ENCODE measurements at places on chromosomes 2 and 18.

- no peak for DNase-seq
These were observed 826 bp downstream of the KCNE4 start for GRCh38 chr2:223052548-223053483.

GRCh38 chr2:112683550-112684414 is 37.0 kb upstream of the NT5DC4 start:
- no peak for DNase-seq

- DNase-seq: no peak
These were observed 130.7 kb downstream of the MREG start for GRCh38 chr2:215882689-215883088.

DNA sequence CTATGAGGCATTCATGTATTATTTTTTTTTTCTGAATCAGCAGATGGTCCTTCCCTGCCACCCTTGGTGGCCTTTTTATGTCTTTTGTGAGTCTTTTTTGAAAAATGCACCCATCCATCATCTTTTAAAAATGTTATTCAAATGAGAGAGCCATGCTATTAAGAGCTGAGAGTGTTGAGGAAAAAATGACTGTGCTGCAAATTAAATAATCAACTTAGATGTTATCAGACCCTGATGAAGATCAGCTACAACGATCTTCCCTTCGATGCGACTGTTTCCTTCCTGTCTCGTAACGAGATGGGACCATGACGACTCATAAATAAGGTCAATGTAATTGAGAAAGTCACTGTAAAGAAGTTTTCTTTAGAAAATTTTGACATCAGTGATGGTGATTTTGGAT is 44.4 kb downstream of the TRIB2 start:
- DNase-seq: no peak

- no peak for DNase-seq
These were observed 50.7 kb downstream of the RMDN2 start for GRCh38 chr2:37975808-37976207.

DNA sequence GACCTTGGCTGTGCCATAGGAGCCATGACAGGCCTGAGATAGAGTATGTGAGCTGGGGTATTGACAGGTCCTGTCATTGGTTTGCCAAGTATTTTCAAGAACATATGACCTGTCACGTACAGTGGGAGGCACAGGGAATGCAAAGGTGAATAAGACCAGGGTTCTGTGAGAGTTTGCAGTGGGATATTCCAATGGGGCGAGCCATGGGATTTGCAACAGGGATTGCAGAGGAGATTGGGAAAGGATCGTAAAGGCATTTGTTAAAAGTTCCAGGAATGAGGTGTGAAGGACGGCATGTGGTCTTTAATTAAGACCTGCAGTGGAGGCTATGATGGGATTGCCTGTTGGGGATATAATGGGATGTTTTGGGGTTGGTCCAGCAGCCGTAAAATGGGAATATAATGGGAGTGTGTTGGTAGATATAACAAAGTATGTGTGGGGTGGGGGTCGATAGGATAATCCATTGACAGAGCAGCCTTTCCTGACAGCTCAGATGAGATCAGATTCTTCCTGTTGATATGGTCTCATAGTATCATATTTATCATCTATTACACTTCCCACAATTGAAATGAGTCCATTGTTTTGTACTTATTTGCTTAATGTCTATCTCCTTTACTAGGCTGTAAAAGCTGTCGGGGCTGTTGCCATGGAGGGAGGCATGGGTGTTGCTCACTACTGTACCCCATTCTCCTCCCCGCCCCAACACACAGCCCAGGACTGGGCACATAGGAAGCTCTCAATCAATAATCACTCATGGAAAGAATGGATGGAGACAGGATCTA is 38.1 kb downstream of the PKDCC start:
- no peak for DNase-seq

GRCh38 chr2:118834440-118834810 is 13.0 kb downstream of the EN1 start:
- DNase-seq: no peak

- DNase-seq: no peak
These were observed 37.2 kb upstream of the SLC35G4 start for GRCh38 chr18:11572201-11572600.

- no peak for DNase-seq
These were observed 11.1 kb upstream of the GORASP2 start for GRCh38 chr2:170917957-170918356.

- no peak for DNase-seq
These were observed 40.3 kb downstream of the SESTD1 start for GRCh38 chr2:179224361-179224760.

- DNase-seq: no peak
These were observed 73.6 kb downstream of the DDX1 start for GRCh38 chr2:15665067-15665942.

- DNase-seq: no peak
These were observed 103.0 kb downstream of the AP1S3 start for GRCh38 chr2:223734346-223734745.

DNA sequence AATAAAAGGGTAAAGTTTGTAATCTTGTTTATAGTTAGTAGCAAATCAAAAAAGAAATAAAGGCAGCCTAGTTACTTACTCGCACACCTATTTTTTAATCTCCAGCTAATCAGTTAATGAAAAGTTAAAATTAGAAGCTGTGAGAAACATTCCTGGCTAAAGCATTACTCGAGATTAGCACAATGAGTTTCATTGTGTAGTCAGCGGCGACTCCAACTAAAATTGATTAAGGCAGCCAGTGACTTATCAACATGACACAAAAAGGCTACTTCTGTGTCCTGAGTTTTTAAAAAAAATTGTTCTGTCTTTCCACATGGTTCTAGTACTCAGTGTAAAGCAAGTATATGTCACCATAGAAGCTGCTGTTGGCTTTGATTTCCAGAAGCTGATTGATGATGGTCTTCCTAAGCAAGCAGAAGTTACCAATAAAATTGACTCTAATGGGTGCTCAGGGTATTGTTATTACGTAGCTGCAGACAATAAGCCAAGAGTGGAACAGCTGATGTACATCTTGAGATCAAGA is 159.2 kb downstream of the CPS1 start:
- no peak for DNase-seq

DNA sequence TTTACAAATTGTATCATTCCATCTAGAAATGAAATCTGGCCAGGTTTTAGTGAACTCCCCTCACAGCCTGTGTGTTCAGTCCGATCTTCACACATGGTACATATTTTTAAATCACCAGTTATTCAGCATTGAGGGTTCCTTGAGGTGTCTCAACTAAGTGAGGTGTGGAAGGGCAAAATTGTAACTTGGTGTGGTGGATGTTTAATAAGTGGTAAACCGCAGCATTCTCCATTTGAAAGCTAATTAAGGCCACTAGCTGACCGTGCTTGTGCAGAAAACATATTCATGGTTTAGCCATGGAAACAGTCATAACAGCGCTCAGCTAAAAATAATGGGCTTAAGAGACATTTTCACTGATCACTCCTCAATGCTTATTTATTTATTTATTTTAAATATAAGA is 786.2 kb upstream of the FANCL start:
- no peak for DNase-seq

- no peak for DNase-seq
These were observed 2.4 kb downstream of the TGOLN2 start for GRCh38 chr2:85325466-85325811.

- no peak for DNase-seq
These were observed 93.0 kb upstream of the ATL2 start for GRCh38 chr2:38470115-38470514.

DNA sequence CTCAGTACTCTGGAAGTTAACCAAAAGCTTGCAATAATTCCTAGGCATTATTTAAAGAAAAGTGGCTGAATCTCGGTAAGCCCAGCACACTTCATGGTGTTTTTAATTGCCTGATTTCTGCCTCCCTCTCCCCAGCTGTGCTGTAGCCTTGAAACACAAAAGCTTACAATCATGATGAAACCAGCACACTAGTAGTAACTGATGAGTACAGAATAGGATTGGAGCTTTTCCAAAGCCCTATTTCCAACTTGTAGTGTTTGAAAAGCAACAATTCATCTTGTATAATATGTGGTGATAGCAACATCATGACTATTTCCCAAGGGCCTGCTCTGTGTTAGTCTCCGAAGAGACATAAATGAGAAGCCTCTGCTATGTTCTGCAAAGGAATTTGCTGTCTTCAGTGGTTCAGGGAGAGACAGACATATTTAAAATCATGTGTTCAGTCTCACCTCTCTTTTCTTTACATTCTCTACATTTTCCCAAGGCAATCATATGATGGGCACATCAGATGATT is 1015.0 kb downstream of the BCL11A start:
- DNase-seq: no peak

DNA sequence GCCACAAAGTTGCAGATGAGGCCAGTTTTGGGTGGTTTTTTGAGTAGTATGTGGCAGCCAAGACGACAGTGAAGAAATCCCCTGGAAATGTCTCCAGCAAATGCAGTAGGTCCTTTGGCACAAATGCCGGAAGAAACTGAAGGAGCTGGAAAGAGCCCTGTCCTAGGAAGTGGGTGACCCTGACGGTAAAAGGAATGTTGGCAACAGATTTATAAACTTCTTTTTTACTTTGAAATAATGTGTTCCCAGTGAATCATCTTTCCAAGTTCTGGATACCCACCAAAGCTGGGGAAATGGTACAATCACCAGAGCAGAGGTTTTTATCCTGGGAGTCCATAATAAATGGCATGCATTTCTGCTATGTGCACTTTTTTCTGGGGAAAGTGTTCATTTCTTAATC is 112.9 kb downstream of the CSRNP3 start:
- no peak for DNase-seq

DNA sequence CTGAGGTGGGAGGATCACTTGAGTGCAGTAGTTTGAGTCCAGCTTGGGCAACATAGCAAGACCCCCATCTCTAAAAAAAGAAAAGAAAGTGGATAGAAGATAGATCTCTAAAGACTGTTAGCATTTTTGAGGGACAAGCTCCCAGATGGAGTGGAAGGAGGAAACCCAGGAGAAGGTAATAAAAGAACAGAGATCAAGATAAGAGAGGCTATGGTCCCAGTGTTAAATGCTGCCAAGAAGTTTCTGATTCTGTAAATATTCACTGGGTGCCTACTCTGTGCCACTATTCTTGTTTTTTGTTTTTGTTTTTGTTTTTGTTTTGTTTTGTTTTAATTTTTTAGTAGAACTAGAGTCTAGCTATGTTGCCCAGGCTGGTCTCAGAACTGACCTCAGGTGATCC is 26.2 kb downstream of the FZD5 start:
- no peak for DNase-seq

- no peak for DNase-seq
These were observed 31.7 kb downstream of the SAP130 start for GRCh38 chr2:127996160-127996559.

DNA sequence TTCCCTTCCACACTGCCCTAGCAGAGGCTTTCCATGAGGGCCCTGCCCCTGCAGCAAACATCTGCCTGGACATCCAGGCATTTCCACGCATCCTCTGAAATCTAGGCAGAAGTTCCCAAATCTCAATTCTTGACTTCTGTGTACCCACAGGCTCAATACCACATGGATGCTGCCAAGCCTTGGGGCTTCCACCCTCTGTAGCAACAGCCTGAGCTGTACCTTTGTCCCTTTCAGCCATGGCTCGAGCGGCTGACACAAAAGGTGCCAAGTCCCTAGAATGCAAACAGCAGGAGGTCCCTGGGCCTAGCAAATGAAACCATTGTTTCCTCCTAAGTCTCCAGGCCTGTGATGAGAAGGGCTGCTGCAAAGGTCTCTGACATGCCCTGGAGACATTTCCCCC is 744.5 kb upstream of the LINC00305 start:
- DNase-seq: no peak

DNA sequence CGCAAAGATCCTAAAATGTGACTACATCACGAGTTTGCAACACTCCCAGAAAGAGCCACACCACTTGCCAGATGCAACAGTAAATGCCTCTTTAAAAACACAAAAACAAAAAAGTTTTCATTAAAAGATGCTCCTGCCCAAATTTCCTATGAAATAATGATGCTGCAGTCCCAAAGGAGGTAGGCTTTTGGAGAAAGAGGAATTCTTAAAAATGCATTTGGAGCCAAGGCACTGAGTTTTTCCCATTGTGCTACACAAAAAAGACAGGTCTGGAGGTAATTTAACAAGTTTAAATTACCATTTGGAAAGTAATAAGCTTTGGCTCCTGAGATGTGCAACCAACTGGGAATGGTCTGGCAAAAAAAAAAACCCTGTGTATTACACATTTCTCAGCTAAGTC is 145.0 kb downstream of the PID1 start:
- DNase-seq: no peak

DNA sequence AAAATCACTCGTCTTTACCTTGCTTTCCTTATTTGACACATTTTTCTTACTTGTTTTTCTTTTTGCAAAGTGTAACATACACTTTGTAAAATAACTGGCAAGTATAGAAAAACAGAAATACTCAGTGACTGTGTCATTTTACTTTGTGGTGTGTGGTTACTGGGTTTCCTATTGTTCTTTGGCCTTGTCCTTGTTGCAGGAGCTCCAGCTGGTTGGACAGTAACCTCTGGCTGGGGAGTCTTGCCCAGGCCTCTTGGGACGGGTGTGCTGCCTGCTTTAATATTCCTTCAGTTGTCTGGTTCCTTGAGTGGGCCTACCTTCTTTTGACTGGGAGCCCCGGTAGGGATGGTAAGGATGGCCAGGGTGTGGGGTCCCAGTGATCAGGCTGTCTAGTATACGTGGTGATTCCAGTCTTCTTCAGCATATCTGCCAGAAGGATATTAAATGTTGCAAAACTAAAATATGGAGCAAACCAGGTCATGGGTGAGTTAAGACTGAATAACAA is 53.8 kb downstream of the RNF144A start:
- DNase-seq: no peak

DNA sequence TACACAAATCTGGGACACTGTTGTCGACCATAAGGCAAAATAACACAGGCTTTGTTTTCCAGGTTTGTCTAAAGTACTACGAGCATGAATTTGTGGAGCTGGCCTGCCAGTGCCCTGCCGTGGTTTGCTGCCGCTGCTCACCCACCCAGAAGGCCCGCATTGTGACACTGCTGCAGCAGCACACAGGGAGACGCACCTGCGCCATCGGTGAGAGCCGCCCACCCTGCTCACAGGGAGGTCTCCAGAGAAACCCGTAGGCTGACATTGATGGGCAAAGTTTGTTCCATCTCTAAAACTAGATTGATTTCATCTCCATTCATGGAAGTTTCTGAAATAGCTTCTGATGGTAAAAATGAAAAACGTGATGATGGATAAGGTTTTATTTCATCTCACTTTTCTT is 50.4 kb upstream of the NFATC1 start:
- no peak for DNase-seq

- no peak for DNase-seq
These were observed 39.7 kb upstream of the HDAC4 start for GRCh38 chr2:239440511-239440959.

DNA sequence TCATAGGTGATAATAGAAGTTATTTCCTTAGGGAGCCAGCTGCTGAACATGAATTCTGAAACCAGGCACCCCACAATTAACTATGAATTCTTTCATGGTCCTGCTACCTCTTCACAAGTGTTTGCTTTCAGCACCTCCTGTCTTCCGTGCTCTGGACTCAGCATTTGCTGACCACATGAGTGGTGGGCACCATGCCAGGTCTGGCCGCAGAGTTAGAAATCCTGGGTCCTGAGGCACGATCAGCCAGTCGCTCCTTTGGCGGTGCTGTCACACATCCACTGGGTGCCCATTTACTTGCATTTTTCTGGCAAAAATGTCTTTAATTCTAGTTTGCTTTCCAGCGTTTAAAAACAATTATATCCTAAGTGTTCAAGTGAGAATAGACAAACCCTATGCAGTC is 196.4 kb upstream of the PXDN start:
- DNase-seq: no peak

GRCh38 chr18:62347089-62347506 is 22.0 kb downstream of the TNFRSF11A start:
- no peak for DNase-seq
